ENCODE measurements at places on chromosomes 3 and 15.
A peak's percentile ranks its signal among the peaks of the same experiment; 100 is the strongest.

DNA sequence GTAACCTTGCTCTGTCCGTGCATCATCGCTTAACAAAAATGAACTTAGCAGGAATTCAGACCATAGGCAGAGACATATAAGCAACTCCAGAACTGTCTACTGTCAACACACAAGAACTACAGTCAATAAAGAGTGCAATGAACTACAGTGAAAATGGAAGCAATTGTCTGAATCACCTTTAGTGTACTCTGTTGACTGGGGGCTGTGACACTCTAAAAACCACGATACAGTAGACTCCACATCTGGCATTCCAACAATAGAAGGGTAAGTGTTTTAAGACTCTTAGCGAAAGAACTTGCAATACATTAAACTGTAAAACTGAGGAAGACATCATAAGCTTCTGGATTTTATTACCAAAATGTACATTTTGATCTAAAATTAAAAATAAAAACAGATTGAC is 347.3 kb downstream of the ZBTB20 start:
- DNase-seq = no peak

DNA sequence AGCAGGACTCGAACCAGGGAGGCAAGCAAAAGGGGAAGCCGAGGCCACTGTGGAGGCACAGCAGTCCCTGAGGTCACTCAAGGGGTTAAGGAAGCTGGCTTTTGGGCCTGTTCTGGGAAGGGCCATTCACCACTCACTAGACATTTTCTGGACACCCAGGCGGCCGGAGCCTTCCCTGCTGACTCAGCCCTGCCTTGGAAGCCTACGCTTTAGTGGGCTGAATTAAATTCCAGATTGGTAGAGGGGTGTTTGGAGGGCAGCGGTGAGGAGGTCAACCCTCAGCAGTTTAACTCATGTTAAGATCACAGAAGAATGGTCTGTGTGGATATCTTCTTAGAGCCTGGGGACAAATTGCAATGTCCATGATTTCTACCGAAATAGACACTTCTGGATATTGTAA is 152.8 kb downstream of the GABRG3 start:
- no peak for DNase-seq

- no peak for DNase-seq
These were observed 77.6 kb upstream of the NDN start for GRCh38 chr15:23764716-23765115.

DNA sequence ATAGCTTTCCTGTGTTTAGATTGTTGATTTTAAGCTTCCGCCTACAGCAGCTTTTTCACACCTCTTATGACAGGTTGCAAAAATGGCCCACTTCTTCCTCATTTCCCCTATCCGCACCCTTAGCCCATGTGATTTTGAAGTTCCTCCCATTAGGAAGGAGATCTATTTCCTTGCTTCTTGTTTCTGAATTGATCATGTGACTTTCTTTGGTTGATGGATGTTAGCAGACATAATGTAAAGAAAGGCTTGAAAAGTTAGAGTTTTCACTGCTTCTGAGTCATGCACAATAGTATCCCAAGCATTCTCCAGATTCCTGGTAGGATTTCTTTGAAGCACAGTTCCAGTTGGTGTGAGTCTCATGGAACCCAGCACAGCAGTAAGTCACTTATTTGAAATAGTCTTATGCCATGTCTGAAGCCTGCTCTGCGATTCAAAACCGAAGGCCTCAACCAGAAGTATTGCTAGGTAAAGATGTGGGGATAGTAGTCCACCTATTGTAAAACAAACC is 76.6 kb downstream of the EDEM1 start:
- DNase-seq = no peak

DNA sequence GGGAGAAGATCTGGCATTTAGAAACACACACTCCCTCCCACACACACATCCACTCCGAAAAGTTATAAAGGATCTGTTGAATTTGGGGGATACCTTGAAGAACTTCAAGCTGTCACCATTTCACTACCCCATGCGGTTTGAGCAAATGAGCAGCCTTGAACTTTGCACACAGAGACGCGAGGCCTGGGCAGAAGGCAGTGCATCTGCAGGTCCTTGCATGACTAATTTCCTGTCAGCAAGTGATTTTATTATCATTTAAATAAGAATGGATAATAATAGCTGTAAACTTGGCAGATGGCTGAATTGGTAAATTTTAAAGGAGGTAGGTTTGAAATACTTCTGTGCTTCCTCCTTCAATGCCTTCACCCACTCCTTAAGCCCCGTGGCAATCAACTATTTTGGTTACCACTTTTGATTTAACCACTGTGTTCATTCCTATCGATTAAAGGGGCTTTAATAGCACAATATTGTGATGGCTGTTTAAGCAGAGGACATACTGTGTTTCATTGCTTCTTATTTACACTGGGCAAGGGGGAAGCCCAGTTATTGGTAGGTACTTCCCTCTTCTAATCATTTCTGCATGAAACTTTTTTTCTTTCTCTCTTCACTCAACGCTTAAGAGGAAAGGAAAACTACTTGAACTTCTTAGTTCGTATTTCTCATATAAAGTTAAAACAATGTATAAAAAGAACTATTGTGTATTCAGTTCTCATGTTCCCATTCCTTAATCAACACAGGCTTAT is 108.1 kb downstream of the ROBO2 start:
- DNase-seq = no peak

- DNase-seq = peak; percentile 83
These were observed 41.5 kb downstream of the RBP2 start for GRCh38 chr3:139434764-139435307.

DNA sequence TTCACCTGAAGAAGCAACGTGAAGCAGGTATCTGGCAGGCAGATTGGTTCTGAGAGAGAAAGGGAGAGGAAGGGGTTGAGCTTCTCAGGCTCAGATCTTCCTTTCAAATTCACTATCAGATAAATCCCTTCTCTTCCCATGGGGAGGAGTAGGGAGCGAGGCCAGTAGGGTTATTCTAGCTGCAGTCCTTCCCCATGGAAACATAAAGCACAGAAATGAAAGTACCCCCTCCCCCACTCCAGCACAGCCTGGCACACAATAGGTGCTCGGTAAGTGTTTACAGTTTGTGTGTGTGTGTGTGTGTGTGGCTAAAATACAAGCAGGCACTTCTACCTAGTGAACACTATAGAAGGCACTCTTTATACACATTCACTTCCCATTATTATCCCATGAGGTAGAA is 20.8 kb upstream of the VPS8 start:
- no peak for DNase-seq

- DNase-seq = peak; percentile 75
These were observed 4.0 kb downstream of the TLE3 start for GRCh38 chr15:70093481-70094319.

GRCh38 chr3:68103811-68104210 is 449.4 kb upstream of the SUCLG2 start:
- DNase-seq = no peak

GRCh38 chr3:48621461-48621869 is at the start of gene TMEM89:
Gene TMEM89 (minus strand): TSS chr3:48621769. CDS start chr3:48621756, 13 bp downstream.
- no peak for DNase-seq

GRCh38 chr15:50192926-50193620 is 11.1 kb downstream of the SLC27A2 start:
- no peak for DNase-seq

Data from cardiac fibroblast (primary cell).